ENCODE measurements at places on chromosomes 3 and 15. TPM values are rescaled to one million over a fixed set of nuclear protein-coding genes. Genes with fewer than 3 reads are reported as not detected.

Gene CLDN18
- total RNA-seq = not detected

Gene SCN11A
- 0.47 TPM for total RNA-seq

Gene FHIT
- 15.5 TPM for total RNA-seq

DNA sequence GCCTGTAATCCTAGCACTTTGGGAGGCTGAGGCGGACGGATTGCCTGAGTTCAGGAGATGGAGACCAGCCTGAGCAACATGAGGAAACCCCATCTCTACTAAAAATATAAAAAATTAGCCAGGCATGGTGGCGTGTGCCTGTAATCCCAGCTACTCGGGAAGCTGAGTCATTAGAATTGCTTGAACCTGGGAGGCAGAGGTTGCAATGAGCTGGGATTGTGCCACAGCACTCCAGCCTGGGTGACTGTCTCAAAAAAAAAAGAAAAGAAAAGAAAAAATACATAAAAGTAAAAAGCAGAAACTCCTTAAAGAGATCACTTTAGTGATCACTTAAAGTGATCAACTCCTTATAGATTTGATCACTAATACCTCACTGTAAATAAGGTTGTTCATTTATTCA lies 78.0 kb downstream of the GMPS start:
- no peak for DNase-seq

DNA sequence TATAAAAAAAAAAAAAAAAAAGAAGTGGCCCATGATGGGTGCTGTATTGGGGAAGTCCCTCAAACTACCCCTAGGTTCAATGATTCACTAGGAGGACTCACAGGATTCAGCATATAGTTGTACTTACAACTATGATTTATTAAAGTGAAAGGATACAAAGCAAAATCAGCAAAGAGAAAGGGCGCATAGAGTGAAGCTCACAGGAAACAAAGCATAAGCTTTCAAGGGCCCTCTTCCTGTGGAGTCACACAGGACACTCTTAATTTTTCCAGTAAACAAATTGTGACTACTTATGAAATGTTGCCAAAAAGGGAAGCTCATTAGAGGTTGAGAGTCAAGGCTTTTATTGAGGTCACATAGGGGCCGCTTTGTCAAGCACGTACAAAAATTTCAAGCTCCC lies 153.7 kb upstream of the GAP43 start:
- DNase-seq = no peak

DNA sequence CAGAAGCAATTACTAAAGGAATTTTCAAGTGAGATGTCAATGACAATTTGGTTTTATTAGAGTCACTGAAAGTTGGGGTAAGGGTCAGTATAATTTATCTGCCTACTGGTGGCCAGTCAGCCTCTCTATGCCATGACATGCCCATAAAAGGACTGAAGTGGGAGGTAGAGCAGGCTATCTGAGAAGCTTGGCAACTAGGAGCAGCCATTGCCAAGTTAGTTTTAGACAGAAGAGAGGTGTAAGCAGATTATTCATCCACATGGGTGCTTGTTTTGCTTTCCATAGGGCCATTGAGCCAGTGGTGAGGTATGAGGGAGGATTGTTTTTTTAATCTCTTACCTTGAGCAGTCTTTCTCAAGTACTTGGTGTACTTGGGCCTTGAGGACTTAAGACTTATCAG lies 8.1 kb upstream of the RBP1 start:
- DNase-seq = no peak

Measured in naive thymus-derived CD8-positive, alpha-beta T cell (primary cell).